ENCODE measurements at places on chromosomes 12 and 14.
A peak's percentile ranks its signal among the peaks of the same experiment; 100 is the strongest.

DNA sequence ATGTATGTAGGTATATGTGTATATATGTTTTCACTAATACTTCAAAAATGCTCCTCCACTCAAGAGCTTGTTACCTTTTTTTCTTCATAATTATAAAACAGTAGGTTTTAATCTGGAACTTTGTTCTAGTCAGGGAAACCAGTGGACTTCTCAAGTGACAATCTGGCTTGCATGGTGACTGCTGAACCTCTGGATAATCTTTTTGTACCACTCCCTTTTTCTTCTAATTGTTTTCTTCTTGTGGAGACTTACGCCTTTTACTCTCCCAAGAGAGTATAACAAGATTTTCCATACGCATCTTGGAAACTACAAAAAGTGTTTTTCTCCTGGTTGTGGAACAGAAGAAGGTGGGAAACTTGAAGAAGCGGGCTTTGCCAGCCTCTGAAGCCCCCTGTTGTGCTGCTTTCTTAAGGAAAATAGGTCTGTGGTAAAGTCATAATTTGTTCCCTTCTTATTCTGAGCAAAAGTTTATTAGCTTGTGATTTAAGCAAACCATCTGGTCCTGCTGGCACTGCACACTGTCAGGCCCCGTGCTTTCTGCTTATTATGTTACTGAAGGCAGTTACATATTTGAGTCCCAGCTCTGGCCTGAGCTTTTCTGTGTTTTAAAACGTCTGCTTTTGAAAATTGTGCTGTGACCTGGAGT, 291.8 kb downstream of the ERC1 start:
- no peak for DNase-seq

GRCh38 chr12:26125400-26126339, 833 bp upstream of the BHLHE41 start:
- peak; percentile 31 for DNase-seq

- no peak for DNase-seq
Observed at GRCh38 chr12:15299947-15300346, 22.4 kb upstream of the PTPRO start.

DNA sequence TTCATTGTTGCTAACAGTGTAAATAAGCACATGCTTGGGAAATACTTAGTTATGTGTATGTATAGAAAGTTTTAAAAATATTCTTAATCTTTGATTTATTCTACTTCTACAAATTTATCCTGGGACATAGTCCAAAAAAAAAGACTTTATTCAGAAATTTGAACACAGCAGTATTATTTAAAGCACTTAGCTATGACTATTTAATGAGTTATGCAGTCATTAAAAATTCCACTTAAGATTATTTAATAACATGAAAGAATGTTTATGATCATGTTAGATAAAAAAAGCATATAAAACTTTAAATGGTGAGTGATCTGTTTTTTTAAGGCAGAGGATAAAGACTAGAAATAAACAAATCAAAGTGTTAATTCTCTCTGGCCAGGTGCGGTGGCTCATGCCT, 78.3 kb downstream of the BAZ1A start:
- DNase-seq, result no peak

GRCh38 chr12:57756406-57757341, 1.8 kb downstream of the MARCHF9 start:
- peak; percentile 62 for DNase-seq

GRCh38 chr12:114403011-114403689, 2.8 kb downstream of the TBX5 start:
- no peak for DNase-seq

- DNase-seq, result no peak
Observed at GRCh38 chr12:111580737-111581136, 18.4 kb downstream of the ATXN2 start.

DNA sequence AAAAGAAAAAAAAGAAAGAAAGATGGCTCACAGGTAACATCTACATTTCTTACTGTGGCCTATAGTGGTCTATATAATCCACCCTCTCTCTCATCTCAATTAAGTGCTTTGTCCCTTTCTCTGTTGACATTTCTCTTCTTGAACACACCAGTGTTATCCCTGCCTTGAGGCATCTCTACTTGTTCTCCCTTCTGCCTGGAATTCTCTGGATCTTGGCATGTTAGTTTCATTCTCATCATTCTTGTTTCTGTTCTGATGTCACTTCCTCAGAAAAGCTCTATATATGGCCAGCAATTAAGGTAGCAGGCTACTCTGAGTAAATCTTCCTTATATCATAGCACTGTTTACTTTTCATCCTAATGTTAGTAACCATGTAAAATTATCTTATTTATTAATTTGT, 155.7 kb upstream of the PDZRN4 start:
- DNase-seq, result no peak

GRCh38 chr12:75389706-75390105, 1.2 kb upstream of the GLIPR1L2 start:
- no peak for DNase-seq

- no peak for DNase-seq
Observed at GRCh38 chr12:22626406-22626805, 1.4 kb downstream of the ETNK1 start.

DNA sequence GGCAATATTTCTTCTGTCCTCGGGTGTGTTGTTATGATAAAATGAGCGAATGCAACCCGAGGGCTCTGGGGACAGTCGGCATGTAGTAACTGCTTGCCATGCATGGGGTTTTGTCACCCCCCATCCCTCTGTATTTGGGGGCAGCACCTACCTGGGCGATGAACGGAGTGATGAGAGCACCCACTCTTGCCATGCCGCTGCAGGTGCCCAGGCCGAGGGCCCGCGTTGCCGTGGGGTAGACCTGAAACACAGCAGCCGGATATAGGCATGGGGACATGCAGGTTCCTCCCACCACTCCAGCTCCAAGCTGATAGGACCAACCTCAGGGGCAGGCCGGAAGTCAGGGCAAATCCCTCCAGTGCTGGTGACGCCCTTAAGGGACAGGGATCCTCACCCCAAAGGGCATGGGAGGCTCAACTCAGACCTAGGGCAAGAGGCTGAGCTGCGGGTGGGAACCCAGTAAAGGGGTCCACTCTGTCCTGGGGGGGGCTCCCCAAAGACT, 35.8 kb downstream of the DAO start:
- DNase-seq, result no peak

GRCh38 chr14:68147303-68147702, 327.7 kb downstream of the RAD51B start:
- no peak for DNase-seq

GRCh38 chr12:2640709-2641108, 154.1 kb upstream of the FKBP4 start:
- no peak for DNase-seq

- no peak for DNase-seq
Observed at GRCh38 chr14:99968941-99969340, 96.3 kb upstream of the EVL start.

DNA sequence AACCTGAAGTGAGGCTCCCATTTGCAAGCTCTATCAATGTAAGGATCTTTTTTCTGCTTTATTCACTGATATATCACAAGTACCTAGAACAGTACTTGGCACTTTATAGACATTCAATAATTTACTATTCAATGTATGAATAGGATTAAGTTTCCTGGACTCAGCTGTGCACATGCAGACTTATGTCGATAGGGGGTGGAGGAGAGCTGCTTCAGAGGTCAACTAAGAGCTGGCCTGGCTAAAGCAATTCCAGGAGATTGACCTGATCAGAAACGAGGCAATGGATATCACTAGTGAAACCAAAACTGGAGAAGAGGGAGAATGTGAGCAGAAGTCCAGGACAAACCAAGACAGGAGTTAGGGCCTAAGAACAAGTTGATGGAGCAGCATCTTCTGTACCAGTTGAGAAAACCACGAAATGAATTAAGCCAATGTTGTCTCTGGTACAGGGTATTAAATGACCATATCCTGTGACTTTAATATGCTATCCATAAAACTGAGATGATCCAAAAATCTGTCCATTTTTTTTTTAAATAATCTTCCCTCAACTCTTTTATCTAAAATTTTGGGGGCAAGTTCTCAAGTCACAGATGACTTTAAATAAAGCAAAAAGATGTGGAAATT, 169.2 kb downstream of the PIK3C2G start:
- no peak for DNase-seq

GRCh38 chr14:106308839-106309389, 782.5 kb downstream of the TMEM121 start:
- peak; percentile 72 for DNase-seq

- DNase-seq, result no peak
Observed at GRCh38 chr14:91063119-91063518, 2.7 kb upstream of the RPS6KA5 start.

DNA sequence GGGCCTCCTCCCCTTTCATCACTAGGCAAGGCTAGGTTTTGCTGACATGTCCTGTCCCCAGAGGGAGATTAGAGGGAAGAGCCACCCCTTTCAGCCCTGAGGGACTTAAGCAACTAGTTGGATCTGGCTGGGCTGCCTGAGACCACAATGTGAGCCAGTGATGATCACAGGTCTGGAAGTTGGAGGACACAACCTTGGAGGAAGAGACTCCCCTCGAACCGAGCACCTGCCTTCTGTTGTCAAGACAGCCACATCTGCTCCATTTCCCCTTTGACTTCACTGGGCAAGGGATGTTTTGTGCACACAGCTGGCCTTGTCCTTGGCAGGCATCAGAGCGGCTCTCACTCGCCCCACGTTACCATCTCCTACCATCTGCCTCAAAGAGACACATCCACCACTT, 31.4 kb downstream of the MVK start:
- DNase-seq, result no peak

- DNase-seq, result no peak
Observed at GRCh38 chr12:24742378-24742777, 206.5 kb downstream of the BCAT1 start.
